ENCODE measurements at places on chromosomes 3 and 15.

DNA sequence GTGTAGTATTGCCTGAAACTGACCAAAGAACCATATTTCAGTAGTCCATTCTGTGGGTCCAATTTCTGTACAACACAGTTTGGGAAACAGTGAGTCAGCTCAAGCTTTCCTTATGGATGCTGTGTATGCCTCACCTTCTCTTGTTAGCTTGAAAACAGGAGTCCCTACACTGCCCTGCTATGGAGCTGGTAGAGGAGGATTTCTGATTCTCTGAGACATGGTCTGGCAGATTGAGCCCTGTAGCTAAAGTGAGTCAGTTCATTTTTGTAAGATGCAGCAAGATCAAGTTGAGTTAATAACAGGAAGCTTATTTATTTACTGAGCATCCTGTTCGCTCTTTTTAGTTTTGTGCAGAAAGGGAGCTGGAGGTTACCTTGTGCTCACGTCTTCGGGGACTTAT, 424.1 kb upstream of the RBMS3 start:
- no peak for DNase-seq

- peak; percentile 73 for DNase-seq
Observed at GRCh38 chr15:65856821-65857455, 12.4 kb upstream of the RAB11A start.

DNA sequence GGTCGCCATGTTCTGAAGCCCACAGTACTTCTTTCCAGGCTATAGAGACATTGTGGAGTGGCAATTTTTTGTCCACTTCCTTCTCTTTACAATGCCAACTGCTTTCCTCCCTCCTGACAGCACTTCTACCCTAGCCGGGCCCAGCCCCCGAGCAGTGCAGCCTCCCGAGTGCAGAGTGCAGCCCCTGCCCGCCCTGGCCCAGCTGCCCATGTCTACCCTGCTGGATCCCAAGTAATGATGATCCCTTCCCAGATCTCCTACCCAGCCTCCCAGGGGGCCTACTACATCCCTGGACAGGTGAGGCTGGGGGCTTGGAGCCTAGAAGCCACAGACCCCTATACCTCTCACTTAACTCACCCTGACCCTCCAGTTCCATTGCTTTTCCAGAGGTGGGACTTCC, 2.8 kb downstream of the EIF4G1 start:
- DNase-seq = no peak

- no peak for DNase-seq
Observed at GRCh38 chr3:179732661-179733348, 80.0 kb downstream of the USP13 start.

GRCh38 chr3:36729204-36730056, 34.9 kb downstream of the DCLK3 start:
- no peak for DNase-seq

- DNase-seq = no peak
Observed at GRCh38 chr3:50385754-50386153, 26.4 kb upstream of the TMEM115 start.

- no peak for DNase-seq
Observed at GRCh38 chr15:70152070-70152480, 54.4 kb upstream of the TLE3 start.

DNA sequence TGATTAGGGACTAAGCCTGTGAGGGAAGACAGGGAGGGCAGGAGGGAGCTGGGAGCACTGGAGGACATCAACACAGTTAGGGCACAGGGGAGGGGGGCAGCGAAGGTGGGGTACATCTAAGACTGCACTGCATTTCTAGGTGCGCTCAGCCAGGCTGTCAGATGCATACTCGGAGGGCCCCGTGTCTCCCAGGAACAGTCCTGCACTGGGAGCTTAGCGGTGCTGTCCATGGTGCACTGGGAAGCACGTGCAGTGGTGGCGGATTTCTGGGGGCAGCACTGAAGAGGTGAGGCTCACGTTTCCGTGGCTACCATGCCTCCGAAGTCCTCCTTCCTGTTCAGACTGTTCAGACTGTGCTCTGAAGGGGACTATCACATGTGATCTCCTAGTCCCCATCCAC, 54.4 kb downstream of the ROPN1B start:
- no peak for DNase-seq

DNA sequence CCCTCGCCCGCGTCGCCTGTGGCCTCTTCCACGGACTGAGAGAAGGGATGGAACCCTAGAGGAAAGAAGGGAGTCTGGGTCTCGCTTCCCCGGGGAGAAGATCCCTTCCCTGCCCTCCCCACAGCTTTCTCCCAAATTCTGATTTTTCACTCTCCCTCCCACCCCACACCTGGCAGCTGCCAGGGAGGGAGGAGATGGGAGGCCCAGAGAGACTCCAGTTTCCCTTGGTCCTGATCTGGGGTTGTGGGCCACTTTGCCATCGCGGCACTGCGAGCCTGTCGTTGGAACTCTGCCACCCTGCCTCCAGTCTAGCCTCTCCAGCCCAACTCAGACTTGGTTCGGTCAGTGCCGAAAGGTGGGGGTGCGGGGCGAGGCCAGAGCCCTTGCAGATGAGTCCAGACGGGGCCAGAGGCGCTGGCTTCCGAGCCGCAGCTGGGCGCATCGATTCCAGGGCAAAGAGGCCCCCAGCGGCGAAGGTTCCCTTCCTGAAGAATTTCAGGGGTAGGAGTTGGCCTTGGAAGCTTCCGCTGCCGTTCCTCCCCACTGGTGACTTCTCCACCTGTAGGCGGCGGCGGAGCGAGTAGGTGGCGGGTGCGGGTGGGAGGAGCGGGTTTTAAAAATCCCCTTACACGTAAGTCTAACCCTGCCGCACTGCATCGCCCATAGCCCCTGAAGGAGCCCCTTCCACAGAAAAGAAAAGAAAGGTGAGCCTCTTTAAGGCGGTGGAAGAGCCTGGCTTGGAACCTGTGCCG, 5.2 kb downstream of the WNT5A start:
- no peak for DNase-seq

GRCh38 chr3:15291589-15292541, 40.5 kb downstream of the SH3BP5 start:
- DNase-seq = no peak

All from stimulated activated CD8-positive, alpha-beta memory T cell treated with anti-CD3 and anti-CD28 coated beads, Interleukin-2, amount 100 ng/mL, for 48 hours (primary cell).